ENCODE measurements at places on chromosomes 4 and X.

GRCh38 chr4:99536848-99537247 lies 26.0 kb downstream of the C4orf17 start:
- no peak for DNase-seq

DNA sequence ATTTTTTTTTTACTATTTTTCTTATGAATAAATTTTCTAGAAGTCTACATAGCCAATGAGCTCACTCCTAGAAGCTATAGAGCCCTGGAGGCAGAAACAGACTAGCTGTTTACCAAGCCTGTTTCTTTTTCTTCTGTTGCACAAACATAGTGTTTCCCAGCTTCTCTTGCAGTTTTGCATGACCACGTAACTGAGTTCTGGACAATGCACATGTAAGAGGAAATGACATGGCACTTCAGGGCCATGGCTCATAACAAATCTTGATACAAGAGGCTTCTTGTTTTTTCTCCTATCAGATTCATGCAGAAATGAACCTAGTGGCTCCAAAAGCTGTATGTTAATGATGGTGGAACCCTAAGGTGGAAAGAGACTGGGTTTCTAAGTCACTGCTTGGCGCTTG lies 127.4 kb downstream of the ZNF330 start:
- DNase-seq = no peak

- no peak for DNase-seq
Observed at GRCh38 chrX:48676893-48677270, 6.7 kb upstream of the WAS start.

DNA sequence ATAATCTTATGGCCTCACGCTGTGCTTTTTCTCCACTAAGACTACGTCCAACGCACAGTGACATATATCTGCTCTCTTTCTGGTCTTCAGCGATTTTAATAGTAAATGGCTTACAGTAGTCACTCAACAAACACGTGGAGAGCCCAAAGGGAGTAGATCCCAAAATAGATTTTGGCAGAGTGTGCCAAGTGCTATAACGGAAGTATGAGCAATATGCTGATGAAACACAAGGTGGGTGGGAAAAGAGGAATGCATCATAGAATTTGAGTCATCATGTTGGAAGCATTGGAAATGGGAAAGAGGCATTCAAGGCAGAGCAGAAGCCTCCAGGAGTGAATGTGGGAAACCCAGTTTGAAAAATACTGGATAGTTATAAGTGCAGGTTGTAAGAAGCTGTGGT lies 129.1 kb upstream of the LDB2 start:
- peak; percentile 94 for DNase-seq

- DNase-seq = peak; percentile 71
Observed at GRCh38 chr4:179625406-179625805, 2183.2 kb upstream of the AGA start.

GRCh38 chr4:118842055-118842454 lies 6.1 kb upstream of the SEC24D start:
- no peak for DNase-seq

- no peak for DNase-seq
Observed at GRCh38 chr4:165879641-165880040, 6.6 kb downstream of the TLL1 start.

GRCh38 chr4:25911356-25911755 lies 2.7 kb upstream of the SMIM20 start:
- no peak for DNase-seq

- DNase-seq = no peak
Observed at GRCh38 chrX:134460005-134460861, at the start of gene HPRT1. HPRT1 (plus strand) TSS chrX:134460165; CDS start chrX:134460312, 147 bp downstream.

GRCh38 chr4:151403656-151404055 lies 5.3 kb upstream of the FHIP1A start:
- DNase-seq = no peak

GRCh38 chrX:45803383-45803921 lies 602.8 kb upstream of the DIPK2B start:
- DNase-seq = no peak

- no peak for DNase-seq
Observed at GRCh38 chr4:182680234-182680653, 236.9 kb downstream of the DCTD start.

- no peak for DNase-seq
Observed at GRCh38 chrX:155997436-155997835, at the start of gene IL9R. IL9R (plus strand) TSS chrX:155997696; CDS start chrX:155997760, 64 bp downstream.

GRCh38 chr4:153155686-153156085 lies 48.6 kb upstream of the TRIM2 start:
- no peak for DNase-seq

DNA sequence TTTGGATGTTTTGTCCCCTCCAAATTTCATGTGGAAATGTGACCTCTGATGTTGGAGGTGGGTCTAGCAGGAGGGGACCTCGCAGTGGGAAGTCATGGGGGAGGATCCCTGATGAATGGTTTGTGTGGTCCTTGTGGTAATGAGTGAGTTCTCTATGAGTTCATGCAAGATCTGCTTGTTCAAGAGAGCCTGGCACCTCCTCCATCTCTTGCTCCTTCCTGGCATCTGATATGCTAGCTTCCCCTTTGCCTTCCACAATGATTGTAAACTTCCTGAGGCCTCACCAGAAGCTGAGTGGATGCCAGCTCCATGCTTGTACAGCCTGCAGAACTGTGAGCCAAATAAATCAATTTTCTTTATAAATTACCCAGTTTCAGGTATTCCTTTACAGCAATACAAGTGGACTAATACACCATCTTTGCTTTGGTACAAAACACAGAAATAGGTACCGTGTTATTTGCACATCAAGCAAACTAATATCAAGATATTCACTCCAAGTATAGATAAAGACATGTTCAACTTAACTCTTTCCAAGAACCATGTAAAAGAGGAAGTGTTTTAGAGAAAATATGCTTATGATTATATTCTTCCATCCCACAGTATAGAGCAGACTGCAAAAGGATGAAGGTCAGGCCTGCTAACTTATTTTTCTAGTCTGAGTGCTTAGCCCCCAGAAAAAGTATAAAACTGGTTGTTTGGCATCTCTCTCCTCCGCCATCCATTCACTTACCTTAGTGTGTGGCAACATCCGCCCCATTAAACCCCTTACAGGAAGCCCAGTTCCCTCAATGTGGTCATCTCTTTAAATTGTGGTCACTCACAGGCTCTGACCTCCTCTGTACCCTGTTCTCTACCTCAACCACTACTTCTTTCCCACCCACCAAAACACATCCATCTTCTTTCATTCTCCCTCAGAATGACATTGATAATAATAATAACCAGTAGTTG lies 6.7 kb downstream of the ARAP2 start:
- no peak for DNase-seq

DNA sequence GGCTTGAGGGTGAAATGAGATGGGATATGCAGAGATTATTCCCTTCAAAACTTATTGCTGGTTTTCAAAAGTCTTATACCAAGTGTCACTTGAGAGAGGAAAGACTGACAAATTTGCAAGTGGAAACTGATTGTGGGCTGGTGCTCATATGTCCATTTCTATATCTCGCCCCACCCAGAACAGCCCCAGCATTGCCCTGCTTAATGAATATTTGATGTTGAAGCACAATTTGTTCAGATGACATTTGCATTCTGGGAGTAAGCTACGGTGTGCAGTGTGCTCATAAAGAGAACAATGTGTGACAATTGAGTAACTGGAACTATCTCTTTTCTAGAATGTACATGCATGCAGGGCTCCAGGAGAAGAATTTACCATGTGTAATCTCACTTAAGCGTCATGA lies 223.5 kb upstream of the TRPC5 start:
- DNase-seq = no peak

DNA sequence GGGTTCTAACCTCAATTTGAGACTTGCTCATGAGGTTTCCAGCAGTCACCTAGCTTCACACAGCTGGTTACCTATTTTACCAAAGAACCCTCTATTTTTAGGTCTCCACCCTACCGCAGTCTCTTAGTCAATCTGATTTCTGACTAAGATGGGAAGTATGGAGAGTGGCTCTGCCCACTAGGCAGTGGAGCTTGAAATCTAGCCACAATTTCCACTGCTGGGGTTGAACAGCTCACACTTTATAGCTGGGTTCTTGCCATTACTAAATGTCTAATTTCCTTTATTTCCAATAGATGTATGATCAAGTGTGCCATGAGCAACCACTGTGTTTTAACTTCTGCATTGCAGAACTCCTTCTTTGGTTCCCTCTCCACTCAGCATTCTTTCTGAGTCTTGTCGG lies 43.1 kb downstream of the GASK1B start:
- no peak for DNase-seq

DNA sequence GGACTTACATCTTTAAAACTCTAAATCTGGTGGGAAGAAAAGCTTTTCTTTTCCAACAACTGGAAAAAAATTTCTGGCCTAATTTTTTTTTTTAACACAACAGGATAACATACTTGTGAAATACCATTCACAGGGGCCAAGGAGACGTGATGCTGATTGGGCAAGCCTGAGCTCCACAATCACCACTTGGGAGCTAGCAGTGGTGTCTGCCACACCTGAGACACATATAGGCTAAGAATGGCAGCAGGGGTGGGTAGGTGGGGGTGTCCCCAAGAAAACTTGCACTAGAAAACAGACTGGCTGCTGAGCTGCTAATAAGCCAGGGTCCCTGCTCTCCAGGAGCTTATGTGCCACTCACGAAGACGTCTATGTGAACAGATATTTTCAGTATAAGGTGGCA lies 5.6 kb upstream of the PKD2 start:
- DNase-seq = no peak

GRCh38 chrX:151899622-151900021 lies 13.1 kb upstream of the MAGEA4 start:
- DNase-seq = no peak

DNA sequence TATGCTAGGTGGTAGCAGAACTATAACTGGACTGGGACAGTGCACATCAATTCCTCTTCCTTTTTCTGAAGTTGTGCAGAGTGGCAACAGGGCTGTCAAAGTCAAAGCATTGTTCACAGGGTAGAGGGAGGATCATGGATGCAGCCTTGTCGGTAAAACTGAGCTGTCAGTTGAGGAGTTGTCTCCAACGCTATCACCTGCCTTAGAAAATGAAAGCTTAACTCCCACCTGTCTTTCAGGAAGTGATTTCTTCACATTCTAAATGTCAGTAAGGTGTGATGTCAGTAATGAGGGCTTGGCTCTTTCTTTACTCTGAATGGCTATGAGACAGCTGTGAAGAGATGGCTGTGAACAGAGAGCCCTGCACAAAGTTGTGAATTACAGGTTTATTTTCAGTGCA lies 66.4 kb upstream of the BANK1 start:
- DNase-seq = no peak

DNA sequence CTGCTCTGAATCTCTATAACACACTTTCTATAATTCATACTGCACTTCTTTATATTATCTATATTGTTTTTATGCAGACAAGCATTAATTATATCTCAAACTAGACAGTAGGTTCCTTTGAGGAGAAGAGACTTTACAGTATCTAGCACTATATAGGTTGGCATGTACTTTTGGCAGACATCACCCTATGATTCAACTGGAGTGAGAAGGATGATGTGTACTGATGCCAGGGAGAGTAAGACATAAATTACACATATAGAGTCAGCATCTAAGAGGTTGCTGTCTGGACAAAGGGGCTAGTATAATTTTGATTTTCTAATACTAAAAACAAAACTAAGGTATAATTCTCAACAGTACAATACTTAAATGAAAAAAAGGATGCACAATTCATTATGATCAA lies 5.1 kb upstream of the RBM41 start:
- no peak for DNase-seq
